NCI-H526 (cell line): ENCODE measurements at places on chromosomes 11 and 22.
A peak's percentile ranks its signal among the peaks of the same experiment; 100 is the strongest.

DNA sequence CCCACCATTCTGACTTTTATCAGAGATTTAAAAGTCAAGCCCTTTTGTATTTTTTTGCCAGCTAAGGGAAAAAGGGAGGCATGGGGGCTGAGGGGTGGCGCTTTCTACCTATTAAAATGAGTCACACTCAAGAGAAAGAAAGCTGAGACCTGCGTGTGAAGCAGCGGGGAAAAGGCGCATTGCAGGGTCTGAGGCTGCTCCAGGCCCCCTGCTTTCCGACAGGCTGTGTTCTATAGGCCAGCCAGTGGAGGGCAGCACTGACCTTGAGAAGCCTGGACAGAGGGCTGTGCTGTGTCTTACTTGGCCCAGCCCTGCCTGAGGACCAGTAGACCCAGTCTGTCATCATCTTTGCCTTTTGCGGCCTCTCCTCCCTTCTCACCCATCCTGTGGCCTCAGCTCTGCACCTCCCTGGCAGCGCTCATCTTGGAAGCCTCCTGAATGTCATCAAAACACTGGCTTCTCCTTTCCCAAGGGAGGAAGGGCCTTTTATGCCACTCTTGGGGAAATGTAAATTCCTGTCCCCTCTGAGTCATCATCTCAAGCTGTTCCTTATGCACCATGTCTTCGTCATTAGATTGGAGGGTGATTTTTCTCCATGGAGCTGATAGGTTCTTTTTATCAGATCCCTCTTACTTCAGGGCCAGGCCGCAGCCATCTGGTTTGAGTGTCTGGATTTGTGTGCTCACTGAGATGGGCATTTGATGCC is 12.6 kb upstream of the MAPK8IP1 start:
- peak; percentile 83 for DNase-seq

- DNase-seq = no peak
Observed at GRCh38 chr11:10918698-10919097, 60.8 kb upstream of the ZBED5 start.

GRCh38 chr22:23382428-23383218 is 197.5 kb downstream of the IGLL1 start:
- no peak for DNase-seq

DNA sequence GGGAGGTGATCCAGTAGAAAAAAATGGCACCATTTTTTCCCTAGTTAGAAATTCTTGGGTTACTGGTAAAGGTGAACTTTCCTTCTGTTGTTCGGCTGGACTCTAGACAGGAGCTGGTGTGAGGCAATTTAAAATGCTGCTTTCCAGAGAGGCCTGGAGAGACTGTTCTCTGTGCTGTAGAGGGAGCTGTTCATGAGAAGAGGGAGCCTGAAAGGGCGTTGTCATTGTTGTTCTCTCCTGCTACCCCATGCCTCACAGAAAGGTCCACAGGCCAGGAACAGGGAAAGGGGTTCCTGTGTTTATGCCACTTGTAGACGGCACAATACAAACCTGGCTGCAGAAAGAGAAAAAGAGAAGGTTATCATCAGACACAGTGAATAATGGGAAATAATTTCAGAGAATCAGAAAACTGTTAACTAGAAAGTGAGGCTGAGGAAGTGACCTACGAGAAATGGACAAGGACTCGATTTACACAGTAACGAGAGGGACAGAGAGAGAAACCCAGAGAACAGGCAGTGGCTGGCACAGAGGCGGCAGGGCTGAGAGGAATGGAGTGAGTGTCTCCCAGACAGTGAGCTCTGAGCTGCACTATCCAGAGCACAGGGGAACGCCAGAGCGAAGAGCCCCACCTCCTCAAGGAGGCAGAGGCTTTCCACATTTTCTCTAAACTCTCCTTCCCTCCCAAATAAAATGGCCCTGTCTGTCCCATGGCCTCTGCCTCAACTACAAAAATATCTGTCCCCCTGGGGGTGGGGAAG is 109.2 kb downstream of the RRM1 start:
- peak; percentile 59 for DNase-seq

GRCh38 chr11:17259519-17259918 is 17.0 kb upstream of the NUCB2 start:
- no peak for DNase-seq
